A673 (cell line): ENCODE measurements at places on chromosomes 16 and 17.

GRCh38 chr17:55582897-55583296, 71.6 kb upstream of the SMIM36 start:
- H3K27me3 ChIP-seq: no peaks in the 10 kb centered on the region
- no peak overlapping the region for H3K4me3 ChIP-seq
- H3K4me1 ChIP-seq: no peaks in the 10 kb centered on the region
- H3K36me3 ChIP-seq: no peaks in the 10 kb centered on the region
- no peak for DNase-seq

- H3K4me1 ChIP-seq: no peaks in the 10 kb centered on the region
- H3K27me3 ChIP-seq: no peaks in the 10 kb centered on the region
- peak; percentile 63 for DNase-seq
- no peak overlapping the region for H3K27ac ChIP-seq
- H3K4me3 ChIP-seq: no peak overlapping the region
- no peaks in the 10 kb centered on the region for H3K36me3 ChIP-seq
These were observed 9.4 kb upstream of the ENGASE start for GRCh38 chr17:79065105-79065670.

- no peaks in the 10 kb centered on the region for H3K36me3 ChIP-seq
- H3K4me1 ChIP-seq: peaks cover 15% of the 10 kb centered on the region
- no peaks in the 10 kb centered on the region for H3K27me3 ChIP-seq
- peak overlapping the region; percentile 40 for H3K27ac ChIP-seq
These were observed 124.8 kb downstream of the RGS9 start for GRCh38 chr17:65261682-65262636.

GRCh38 chr17:44059101-44059892, 7.2 kb downstream of the LSM12 start:
- H3K4me3 ChIP-seq: no peak overlapping the region
- peaks cover 5% of the 10 kb centered on the region for H3K4me1 ChIP-seq
- peaks cover 14% of the 10 kb centered on the region for H3K36me3 ChIP-seq
- no peak for DNase-seq

DNA sequence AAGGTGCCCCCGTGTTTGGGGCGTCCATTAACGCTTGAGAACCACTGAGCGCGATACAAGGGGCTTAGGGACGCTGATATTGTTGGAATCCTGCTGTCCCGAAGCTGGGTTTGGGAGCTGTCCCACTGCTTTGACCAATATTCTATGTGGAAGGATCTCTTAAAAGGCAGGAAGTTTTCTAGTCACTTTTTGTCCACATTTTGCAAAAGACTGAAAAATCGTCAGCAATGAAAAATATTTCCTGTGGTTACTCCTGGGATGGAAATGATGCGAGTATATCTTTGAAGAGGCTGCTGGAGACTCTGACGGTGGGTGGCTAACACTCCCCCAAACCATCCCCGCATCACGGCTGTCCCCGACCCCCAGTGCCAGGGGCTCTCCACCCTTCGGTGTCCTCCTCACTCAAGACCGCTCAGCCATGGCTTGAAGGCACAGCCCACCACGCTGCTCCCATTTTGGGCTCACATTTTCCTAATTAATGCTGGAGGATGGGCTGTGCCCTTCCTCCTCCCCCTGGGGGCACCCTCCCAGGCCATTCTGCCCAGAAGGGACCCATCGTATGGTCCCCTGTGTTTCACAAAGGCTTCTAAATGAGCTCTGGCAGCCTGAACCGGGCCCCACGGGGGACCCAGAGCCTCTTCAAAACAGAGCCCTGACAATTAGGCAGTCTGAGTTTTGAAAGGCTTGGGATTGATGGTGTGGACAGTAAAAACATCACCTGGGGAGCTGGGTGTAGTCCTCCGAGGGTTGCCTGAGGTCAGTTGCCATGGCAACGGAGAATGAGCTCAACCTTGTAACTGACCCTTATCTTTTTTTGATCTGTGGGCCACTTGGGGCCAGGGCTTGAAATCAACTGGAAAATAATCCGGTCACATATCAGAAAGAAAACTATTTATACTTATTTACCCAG, 158.6 kb downstream of the C16orf78 start:
- DNase-seq: no peak
- H3K4me1 ChIP-seq: peaks cover 28% of the 10 kb centered on the region
- H3K27ac ChIP-seq: no peak overlapping the region
- no peaks in the 10 kb centered on the region for H3K36me3 ChIP-seq
- H3K27me3 ChIP-seq: no peaks in the 10 kb centered on the region

DNA sequence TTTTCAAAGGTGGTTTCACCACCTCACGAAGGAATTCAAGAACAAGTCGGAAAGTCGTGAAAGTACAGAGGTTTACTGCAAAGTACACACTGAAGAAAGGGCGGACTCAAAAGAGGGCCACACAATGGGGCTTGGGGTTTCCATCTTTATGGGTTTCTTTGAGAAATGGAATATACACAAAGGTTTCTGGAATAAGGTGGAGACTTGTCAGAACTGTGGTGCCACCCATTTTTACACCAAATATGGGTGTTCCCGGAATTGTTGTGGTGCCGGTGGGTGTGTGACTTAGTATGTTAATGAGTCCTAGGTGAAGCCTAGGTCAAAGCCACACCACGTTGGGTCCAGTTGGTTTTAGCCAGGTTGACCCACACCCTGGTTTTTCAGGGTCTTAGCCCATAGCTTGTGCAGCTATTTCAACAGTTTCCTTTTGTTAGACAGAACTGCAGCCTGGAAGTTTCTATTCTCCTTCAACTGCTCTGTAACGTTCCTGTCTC, 567 bp upstream of the GCSH start:
- no peaks in the 10 kb centered on the region for H3K27me3 ChIP-seq
- DNase-seq: no peak
- H3K4me1 ChIP-seq: no peaks in the 10 kb centered on the region
- no peak overlapping the region for H3K27ac ChIP-seq
- no peaks in the 10 kb centered on the region for H3K36me3 ChIP-seq
